NCI-H187 (cell line): ENCODE measurements at places on chromosomes 13 and 19.

DNA sequence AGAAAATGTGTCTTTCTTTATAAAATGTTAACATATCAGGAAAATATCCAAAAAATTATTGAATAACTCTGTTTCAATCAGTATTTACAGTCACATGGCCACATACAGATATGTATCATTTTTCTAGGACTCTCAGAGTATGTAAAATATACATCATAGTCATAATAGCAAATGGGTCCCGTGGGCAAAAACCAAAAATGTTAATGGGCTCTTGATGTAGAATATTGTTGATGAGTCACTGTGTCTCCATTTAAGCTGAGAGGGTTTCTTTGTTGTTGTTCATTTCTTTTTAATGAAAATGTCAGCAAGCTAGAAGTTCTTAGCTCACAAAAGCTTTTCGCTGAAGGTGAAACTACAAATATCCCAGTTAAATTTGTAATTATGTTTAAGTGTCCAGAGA is 1713.1 kb upstream of the PCDH20 start:
- DNase-seq: no peak

DNA sequence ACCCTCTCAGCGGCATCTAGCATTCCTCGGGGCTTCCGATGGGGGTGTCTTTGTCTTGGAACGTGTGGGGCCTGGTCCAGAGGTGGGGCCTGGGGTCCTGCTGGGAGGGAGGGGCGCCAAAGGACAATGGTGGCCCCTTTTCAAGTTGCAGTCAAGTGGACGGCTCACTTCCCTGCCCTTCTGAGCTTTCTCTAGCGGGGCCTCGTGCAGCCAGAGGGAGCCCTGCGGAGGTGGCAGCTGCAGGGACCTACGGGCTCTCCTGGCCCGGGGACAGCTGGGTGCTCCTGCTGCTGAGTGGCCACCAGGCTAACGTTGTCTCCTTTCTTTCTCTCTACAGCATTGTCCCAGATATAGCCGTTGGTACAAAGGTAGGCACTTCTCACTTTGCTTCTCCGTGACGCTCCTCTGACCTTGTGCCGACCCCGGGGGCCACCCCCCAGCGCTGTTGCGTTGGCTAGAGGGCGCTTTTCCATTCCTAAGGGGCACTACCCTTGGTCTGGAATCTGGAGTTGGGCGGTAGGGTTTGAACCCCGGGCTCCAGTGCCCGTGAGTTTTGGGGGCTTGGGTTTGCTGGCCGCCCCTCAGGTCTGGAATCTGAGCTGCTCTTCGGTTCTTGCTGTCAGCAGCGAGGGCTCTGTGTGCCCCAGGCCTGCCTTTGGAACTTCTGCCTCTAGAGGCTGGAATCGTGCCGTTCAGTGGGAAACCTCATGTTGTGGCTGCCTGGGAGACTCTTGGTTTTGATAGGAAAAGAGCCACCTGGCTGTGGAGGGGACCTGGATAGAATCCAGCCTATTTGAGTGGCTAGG is 2.0 kb downstream of the PTBP1 start:
- DNase-seq: no peak

DNA sequence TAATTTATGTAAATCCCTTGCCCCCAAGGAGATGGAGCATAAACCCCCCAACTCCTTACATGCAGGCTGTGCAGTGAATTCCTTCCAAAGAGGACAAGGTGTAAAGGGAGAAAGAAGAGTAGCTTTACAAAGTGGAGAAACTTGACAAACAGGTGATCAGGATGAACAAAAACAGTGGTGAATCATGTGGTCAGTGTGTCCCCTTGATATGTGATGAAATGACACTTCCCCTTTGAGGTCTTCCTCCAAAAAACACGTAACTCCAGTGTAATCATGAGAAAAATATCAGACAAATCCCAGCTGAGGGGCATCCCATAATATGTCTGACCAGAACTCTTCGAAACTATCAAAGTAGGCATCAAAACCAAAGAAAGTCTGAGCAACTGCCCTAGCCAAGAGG is 29.5 kb upstream of the AKT2 start:
- DNase-seq: no peak

GRCh38 chr19:10007371-10008183 is 2.7 kb downstream of the COL5A3 start:
- DNase-seq: no peak

GRCh38 chr13:23427342-23427843 is 6.1 kb downstream of the SACS start:
- DNase-seq: no peak

GRCh38 chr13:111900390-111901131 is 166.4 kb upstream of the SOX1 start:
- DNase-seq: no peak

DNA sequence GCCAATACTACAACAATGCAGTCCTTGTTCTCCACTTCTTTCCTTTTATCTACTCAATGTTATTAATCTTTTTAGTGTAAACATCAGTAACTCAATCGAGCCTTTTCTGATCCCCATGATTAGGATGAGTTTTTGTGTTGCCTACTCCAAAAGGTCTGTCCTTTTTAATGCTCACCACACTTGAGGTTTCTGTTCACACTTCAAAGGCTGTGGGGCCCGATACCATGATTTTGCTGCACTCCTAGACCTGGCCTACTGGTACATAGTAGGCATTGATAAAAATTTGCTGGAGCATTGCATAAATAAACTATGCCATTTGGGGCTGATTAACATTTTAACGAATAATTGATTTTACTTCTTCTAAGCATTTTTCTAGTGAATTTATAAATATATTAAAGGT is 125.4 kb upstream of the KLF12 start:
- DNase-seq: no peak

DNA sequence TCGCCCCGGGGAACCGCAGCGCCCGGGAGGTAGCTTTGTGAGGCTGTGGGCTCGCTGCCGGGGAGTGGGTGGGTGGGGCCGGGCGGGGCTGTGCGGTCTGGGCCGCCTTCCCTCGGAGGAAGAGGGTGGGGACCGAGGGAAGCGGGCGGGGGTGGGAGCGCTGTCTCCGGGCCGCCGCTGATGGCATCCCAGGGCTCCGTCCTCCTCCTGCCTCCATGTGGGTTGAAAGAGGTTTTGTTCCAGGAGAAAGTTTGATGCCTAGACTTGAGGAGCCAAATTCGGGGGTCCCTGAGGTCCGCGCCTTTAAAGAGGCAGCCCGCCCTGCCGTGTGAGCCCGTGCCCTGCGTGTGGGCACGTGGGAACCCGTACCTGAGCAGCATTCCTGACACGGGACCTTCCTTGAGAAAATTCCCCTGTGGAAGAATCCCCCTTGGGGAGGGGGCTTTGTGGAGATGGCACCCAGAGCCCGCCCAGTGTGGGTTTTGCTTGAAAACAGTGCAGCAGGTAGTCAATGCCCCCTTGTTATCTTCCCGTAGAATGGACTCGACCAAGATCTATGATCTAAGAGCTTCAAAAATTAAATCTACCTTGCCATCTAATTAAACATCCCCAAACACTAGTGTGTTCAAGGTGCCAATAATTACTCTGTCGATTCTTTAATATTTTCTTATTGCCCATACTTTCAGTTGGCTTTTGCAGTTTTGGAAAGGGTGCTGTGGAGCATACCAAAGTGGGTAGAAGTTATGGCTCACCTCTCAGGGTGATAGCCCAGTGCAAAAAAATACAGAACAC is 107.8 kb downstream of the RXFP2 start:
- DNase-seq: no peak

- no peak for DNase-seq
Observed at GRCh38 chr13:48879854-48880253, 95.9 kb upstream of the FNDC3A start.

DNA sequence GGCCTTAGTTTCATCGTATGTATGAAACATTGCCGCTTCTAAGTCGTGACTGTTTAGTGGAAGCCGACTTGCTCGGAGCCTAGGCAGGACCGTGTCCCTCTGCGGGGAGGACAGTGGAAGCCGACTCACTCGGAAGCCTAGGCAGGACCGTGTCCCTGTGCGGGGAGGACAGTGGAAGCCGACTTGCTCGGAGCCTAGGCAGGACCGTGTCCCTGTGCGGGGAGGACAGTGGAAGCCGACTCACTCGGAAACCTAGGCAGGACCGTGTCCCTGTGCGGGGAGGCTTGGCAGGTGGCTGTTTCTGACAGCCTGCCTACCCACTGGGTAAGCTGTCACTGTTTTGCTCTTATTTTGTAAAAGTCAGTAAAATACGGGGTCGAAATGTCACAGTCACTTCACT is 20.4 kb upstream of the DCUN1D2 start:
- DNase-seq: no peak

DNA sequence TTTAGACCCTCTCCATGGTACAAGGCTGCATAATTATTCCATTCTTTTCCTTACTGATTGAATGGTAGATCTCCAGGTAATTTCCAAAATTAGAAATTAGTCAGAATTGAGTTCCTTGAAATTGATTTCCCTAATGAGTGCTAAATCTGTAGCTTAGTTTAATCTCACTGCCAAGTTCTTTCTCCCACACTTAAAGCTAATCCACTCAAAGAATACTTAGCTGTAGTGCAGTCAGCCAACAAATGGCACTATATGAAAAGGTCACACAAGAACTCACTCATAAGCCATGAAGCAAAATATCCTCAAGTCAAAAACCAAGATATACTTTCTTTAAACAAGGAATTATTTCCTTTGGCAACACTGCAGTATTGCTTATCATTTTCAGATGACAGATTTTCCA is 62.0 kb downstream of the XPO4 start:
- DNase-seq: no peak

- peak; percentile 23 for DNase-seq
Observed at GRCh38 chr19:1122972-1123363, 19.2 kb downstream of the GPX4 start.

DNA sequence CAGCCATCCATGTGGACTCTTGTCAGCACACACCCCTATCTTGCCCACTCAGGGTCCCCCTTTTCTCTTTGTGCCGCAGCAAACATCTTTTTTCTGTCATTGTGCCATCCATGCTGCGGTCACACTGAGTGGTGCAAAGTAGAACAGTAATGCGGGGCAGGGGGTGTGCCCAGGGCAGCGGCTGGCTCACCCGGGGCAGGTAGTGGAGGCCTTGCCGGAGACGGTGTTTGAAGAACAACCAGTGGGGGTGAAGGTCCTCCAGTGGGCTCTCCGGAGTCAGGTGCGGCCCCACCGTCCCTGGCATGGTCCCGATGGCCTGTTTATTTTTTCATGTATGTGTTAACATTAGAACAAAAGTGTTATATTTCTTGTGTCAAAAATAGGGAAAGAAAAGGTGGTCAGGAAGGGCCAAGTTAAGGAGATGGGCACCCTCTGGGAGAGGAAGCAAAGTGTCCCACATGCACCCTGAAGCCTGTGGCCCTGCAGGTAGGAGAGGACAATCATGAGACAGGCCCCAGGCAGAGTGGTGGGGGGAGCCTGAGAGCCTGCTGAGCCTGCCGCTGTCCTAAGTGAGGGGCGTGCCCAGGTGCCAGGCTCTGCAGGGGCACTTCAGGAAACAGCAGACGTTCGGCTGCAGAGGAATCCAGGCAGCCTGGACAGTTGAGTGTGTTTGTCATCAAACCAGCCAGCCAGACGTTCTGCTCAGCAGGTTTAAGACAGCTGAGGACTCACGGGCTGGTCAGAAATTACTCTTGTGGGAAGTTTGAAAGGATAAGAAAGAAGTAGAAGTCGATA is 12.3 kb downstream of the TSSK6 start:
- DNase-seq: no peak

- DNase-seq: no peak
Observed at GRCh38 chr13:77184455-77184854, 142.4 kb downstream of the MYCBP2 start.

- no peak for DNase-seq
Observed at GRCh38 chr19:28500982-28501630, 711.8 kb downstream of the UQCRFS1 start.

DNA sequence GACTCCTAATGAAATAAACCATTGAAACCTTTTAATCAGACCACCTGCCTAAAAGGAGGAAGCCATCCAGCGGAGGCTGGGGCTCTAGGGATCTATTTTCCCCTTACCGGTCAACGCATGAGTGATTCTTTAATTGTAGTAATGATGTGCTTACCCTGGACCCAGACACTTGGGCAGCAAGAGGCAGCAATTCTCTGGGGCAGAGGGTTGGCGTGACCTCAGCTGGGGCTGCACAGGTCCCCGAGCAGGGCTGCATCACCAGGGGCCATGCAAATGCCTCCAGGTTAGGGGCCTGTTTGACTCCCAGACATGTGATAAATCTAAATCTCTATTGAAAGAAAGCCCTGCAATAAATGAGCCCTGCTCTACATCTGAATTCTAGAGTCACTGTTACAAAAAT is 194.2 kb upstream of the TSHZ3 start:
- no peak for DNase-seq

DNA sequence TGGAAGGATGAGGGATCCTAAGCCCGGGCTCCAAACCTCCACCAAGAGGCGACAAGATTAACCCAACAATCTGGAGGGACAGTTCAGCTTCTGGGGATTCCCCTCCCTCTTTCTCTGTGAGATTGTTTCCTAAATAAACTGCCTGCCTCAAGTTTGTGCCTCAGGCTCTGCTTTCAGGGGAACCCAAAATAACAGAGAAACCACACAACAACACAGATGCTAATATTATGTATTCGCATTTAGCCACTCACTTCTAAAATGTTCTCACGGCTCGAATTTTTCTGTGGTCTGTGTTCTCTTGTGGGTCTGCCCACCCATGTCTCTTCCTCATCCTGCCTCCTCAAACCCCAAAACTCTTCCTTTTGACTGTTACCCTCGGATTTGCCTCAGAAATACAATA is 1381.1 kb upstream of the SLC10A2 start:
- no peak for DNase-seq

- DNase-seq: no peak
Observed at GRCh38 chr19:2974342-2975041, 2.9 kb upstream of the TLE6 start.

GRCh38 chr19:6672693-6673290 is 2.8 kb upstream of the TNFSF14 start:
- DNase-seq: no peak

- no peak for DNase-seq
Observed at GRCh38 chr13:94317063-94317491, 162.4 kb downstream of the DCT start.

DNA sequence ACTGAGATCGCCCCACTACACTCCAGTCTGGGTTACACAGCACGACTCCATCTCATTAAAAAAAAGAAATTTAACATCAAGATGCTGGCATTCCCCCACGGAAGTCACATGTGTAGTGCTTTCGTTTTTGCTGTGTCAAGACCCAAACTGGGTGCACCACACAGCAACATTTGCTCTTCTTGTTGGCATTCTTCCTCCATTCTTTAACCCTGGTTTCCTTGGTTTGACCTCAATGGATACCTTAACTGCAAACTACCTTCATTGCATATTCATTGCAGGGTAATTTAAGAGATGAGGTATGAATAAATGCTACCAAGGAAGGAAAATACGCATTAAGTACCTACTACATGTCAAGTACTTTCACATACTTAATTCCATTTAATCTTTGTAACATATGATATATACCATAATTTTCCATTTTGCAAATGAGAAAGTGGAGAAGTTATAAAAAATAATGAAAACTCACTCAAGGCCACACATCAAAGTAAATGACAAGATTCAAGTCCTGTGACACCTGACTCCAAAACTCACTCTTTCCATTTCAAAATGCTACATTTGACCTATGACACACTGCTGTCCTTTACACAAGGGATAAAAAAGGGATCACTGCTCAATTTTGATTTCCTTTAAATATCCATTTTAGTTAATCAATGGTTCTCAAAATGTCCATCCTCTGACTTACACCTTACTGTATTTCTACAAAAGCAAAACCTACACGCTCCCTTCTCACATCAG is 59.2 kb downstream of the STK24 start:
- no peak for DNase-seq

GRCh38 chr13:46378411-46378810 is 8.6 kb downstream of the RUBCNL start:
- no peak for DNase-seq
